ENCODE measurements at places on chromosomes 12 and 14. TPM values are rescaled to one million over a fixed set of nuclear protein-coding genes. Genes with fewer than 3 reads are reported as not detected.

MSI1 gene
- total RNA-seq, result 0.22 TPM

TMEM106C gene
- total RNA-seq, result 186 TPM

CLEC2A gene
- not detected for total RNA-seq

CLBA1 gene
- 3.9 TPM for total RNA-seq

All from CD8-positive, alpha-beta memory T cell (primary cell).